ENCODE measurements at places on chromosomes 1 and 21. TPM values are rescaled to one million over a fixed set of nuclear protein-coding genes. Genes with fewer than 3 reads are reported as not detected.
A peak's percentile ranks its signal among the peaks of the same experiment; 100 is the strongest.

- no peak overlapping the region for H3K4me3 ChIP-seq
- no peaks in the 10 kb centered on the region for H3K27me3 ChIP-seq
- DNase-seq, result no peak
- no peaks in the 10 kb centered on the region for H3K36me3 ChIP-seq
These were observed 36.2 kb downstream of the CLIC6 start for GRCh38 chr21:34705011-34705410.

DNA sequence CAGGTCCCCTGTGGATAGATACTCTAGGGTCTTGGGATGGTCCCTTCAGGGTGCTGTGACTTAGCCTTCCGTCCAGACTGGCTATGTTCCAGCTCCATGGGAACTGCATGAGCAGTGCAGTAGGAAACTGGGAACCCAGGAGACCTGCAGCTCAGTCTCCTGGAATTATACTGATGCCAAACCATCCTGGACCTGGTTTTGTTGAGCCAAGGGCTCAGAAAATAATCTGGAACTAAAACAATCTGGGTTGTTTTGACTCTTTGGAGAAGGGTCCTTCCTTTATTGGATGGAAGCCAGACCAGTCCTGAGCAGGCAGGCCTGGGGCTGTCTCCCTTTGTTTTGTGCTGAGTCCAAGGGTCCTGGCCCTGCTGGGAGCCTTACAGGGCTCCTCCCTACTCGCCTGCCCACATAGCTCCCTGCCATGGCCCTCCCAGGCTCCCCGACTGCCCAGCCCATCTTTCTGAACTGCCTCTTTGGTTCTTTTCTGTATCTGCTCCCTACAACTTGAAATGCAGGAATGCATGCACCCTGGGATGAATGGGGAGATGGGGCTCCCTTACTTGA is 1.2 kb downstream of the IPO13 start:
- no peak overlapping the region for H3K27ac ChIP-seq
- H3K4me1 ChIP-seq, result peaks cover 17% of the 10 kb centered on the region
- no peak for DNase-seq
- peak overlapping the region; percentile 86 for H3K4me3 ChIP-seq
- H3K36me3 ChIP-seq, result no peaks in the 10 kb centered on the region

GRCh38 chr1:47594627-47595026 is 156.8 kb downstream of the FOXD2 start:
- peaks cover 4% of the 10 kb centered on the region for H3K27me3 ChIP-seq
- H3K27ac ChIP-seq, result no peak overlapping the region
- DNase-seq, result no peak
- no peaks in the 10 kb centered on the region for H3K4me1 ChIP-seq
- no peaks in the 10 kb centered on the region for H3K36me3 ChIP-seq

- H3K4me3 ChIP-seq, result no peak overlapping the region
- H3K27ac ChIP-seq, result no peak overlapping the region
- H3K36me3 ChIP-seq, result no peaks in the 10 kb centered on the region
- H3K27me3 ChIP-seq, result no peaks in the 10 kb centered on the region
- no peaks in the 10 kb centered on the region for H3K4me1 ChIP-seq
- DNase-seq, result no peak
These were observed 93.4 kb downstream of the BCAR3 start for GRCh38 chr1:93588206-93588605.

Gene SYCP1
- total RNA-seq, result not detected

Gene JAM2
- total RNA-seq, result 0.48 TPM

- no peak overlapping the region for H3K4me3 ChIP-seq
- H3K27me3 ChIP-seq, result no peaks in the 10 kb centered on the region
- H3K27ac ChIP-seq, result no peak overlapping the region
- no peak for DNase-seq
These were observed 481.1 kb upstream of the NEGR1 start for GRCh38 chr1:72763481-72763880.

Gene CGN
- 0.91 TPM for total RNA-seq

DNA sequence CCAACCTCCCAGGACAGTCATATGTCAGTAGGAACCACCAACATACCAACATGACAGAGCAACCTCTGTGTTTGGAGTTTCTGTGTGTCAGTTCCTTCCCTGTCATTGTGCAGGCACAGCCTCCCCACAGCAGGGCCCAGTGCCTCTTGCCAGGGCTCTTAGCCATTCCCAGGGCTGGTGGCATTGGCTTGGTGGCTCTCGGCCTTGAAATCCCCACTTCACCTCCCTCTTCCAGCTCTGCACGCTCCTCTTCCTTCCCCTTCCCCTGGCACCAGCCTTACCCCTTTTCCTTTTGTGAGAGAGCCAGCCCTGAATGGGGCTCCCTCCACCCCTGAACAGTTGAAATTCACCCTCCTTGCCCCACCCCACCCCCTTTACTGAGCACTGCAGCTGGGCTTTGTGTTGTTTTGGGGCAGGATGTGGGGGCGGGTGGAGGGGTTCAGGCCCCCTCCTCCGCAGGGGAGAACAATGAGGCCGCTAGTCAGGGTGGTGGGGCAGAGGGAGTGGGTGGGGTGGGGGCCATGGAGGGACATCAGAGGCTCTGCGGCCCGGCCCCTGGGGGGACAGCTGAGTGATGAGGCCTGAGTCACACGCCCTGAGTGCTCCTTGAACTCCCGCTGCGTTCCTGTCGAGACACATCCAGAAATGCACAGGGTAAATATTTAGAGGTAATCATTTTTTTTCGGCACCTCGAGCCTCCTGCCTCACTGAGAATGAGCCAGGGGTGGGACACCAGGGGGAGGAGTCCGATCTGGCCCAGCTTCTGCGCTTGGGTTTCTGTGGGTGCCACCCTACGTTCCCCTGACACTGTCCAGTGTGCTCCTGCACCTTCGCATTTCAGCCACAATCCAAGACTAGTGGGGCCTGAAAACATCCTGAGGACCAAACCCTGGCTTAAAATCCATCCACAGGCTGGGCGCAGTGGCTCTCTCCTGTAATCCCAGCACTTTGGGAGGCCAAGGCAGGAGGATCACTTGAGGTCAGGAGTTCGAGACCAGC is 28.6 kb downstream of the LGR6 start:
- H3K27ac ChIP-seq, result no peak overlapping the region
- no peaks in the 10 kb centered on the region for H3K36me3 ChIP-seq
- no peak for DNase-seq
- H3K4me1 ChIP-seq, result no peaks in the 10 kb centered on the region

- no peak overlapping the region for H3K4me3 ChIP-seq
- no peaks in the 10 kb centered on the region for H3K36me3 ChIP-seq
- no peak for DNase-seq
- no peaks in the 10 kb centered on the region for H3K4me1 ChIP-seq
- no peak overlapping the region for H3K27ac ChIP-seq
These were observed 20.1 kb upstream of the DISP3 start for GRCh38 chr1:11458811-11459275.

- H3K27ac ChIP-seq, result no peak overlapping the region
- H3K4me1 ChIP-seq, result no peaks in the 10 kb centered on the region
- no peaks in the 10 kb centered on the region for H3K36me3 ChIP-seq
- H3K4me3 ChIP-seq, result no peak overlapping the region
- no peak for DNase-seq
- no peaks in the 10 kb centered on the region for H3K27me3 ChIP-seq
These were observed 32.9 kb downstream of the PBX1 start for GRCh38 chr1:164591858-164592257.

All from naive thymus-derived CD4-positive, alpha-beta T cell (primary cell).